Activated CD4-positive, alpha-beta T cell treated with anti-CD3 and anti-CD28 coated beads, Interleukin-2, amount 50 U/mL, for 48 hours (primary cell): ENCODE measurements at places on chromosomes 2 and 18.

DNA sequence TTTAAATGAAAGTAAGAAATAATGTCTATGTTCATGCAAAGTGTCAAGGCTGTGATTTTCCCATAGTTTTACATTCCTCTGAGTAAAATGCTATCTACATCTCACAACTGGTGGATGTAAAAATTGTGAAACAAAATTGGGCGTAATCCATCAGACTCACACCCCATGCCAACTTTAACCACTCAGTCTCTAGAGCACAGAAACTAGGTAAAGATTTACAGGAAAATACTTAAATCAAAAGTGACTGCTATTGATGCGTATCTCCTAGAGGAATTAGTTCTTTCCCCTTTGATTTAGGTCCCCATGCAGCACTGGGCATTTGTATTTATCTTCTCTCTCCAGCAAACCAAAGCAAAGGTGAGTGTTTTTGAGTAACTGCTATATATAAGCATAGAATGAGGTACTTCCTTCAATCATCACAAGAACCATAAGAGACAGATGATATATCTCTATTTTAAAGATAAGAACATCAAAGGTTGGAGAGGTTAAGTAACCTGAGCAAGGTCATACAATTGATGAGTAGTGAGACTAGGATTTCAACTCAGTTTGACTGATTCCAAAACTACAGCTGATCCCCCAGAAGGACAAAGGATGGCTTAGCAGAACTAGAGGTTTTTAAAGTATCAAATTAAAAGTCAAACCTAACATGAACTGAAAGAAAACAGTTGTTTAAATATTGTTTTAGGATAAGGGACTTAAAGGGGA lies 594.0 kb upstream of the ACVR2A start:
- no peak for DNase-seq

GRCh38 chr18:8795586-8796325 lies 90.4 kb downstream of the MTCL1 start:
- no peak for DNase-seq

DNA sequence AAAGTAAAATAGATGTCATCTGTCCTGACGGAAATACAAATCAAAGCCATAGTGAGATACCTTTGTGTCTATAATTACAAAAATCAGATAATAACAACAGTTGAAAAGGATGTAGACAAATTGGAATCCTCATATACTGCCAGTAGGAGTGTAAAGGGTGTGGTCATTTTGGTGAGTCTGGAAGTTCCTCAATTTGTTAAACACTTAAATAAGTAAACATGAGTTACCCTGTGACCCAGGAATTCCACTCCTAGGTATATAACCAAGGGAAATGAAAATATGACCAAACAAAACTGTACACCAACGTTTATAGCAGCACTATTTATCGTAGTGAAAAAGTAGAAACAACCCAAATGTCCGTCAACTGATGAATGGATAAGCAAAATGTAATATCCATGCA lies 24.0 kb downstream of the R3HDM1 start:
- no peak for DNase-seq

DNA sequence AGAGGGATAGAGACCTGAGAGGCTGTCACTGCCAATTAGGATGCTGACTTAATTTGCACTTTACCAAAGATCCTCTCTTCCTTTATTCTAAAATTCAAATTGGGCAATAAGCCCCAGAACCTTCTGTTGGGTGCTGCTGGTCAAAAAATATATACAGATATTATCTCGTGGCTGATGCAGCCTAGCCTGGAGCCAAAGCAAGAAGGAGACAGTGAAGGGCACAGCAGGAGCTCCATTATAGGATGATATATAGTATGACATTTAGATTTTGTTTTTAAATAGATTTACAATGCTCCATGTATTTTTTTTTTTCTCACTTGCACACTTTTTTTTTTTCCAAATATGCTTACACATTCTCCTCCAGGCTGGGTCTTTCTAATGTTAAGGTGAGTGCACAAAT lies 579.3 kb downstream of the PIK3C3 start:
- DNase-seq = no peak

- DNase-seq = no peak
These were observed 385.1 kb upstream of the DSEL start for GRCh38 chr18:67901573-67901972.

DNA sequence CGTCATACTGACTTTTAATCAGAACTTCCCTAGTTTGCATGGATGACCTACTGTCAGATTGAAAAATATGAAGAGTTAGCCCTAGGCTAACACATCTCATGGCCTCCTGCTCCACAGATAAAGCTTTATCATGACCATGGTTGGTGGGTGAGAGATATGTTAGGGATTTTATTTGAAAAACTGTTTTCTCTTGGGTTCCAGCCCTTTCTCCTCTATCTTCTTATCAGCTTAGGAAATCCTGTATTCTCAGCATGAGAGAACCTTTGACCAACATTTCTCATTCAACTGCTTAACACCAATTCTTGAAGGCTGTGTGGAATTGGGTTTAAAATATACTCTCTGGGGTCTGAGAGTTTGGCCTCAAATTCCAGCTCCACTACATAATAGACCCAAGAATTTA lies 1407.0 kb upstream of the CELF4 start:
- no peak for DNase-seq

- peak; percentile 21 for DNase-seq
These were observed 4.8 kb downstream of the TMEM200C start for GRCh38 chr18:5890331-5891183.

DNA sequence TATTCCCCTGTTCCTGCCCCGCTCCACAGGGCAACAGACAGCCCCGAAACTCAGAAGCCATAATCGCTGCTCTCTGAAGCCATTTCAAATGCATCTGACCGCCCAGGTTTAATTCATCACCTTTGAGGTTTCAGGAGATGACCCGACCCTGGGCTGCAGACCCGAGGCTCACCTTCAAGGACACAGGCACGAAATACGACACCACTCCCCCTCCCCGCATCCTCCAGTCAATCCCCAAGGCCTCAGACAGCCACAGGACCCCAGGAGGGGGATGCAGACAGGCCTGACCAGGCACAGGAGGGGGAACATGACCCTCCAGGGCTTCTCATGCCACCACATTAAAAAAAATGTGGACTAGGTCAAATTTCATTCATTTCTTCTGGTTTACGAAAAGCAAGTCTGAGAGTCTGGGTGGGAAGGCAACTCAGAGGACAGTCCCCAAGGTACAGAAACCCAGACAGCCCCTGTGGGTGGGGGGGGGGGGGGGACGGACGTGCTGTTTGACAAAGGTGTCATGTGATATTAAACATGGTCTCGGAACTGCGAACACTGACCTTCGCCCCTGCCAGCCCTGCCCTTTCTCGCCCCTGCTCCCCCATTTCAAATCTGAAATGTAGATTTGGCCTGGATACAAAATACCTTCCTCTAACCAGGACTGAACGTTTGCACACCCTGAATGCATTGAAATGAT lies 142.9 kb downstream of the BCL11A start:
- no peak for DNase-seq

GRCh38 chr2:66340521-66340920 lies 94.4 kb upstream of the MEIS1 start:
- DNase-seq = no peak

DNA sequence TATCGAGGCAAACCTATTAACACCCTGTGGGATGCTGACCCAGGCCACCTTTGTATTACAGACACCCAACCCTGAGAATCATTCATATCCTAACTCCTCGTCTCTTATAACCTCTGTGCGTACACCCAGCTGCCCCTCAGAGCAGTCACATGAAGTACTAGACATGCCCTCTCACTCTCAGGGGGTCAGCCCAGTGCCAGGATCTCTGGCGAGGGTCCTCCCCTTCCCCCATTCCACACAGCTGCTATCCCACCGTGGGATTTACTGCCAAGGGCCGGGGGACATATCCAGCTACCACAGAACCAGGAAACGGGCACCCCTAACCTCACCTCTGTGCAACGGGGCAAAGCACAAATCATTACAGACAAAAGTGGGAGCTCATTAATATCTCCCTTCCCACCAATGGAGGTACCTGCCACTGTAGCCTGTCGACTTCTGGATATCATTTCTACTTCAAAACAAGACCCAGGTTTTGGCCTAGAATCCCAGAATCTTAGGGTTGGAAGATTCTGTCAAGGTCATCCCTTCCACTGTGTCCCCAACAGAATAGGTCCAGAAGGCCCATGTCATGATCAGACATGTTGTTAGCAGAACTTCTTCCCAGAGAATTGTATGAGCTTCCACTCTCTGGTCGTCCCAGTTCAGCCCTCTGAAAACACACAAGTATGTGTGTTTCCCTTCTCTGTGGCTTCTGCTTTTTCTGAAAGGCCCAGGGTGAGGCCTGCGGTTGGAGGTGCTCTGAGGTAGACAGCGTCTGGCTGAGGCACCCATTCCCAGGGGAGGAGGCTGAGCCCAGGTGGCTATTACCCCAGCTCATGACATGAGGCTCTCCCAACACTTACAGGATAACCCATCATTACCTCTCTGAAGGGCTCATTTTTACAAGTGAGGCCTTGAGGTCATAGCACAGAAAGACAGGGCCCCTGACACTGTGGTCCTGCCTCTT lies 1.7 kb downstream of the TMBIM1 start:
- peak; percentile 47 for DNase-seq

GRCh38 chr2:117960231-117960630 lies 53.6 kb downstream of the CCDC93 start:
- DNase-seq = no peak

DNA sequence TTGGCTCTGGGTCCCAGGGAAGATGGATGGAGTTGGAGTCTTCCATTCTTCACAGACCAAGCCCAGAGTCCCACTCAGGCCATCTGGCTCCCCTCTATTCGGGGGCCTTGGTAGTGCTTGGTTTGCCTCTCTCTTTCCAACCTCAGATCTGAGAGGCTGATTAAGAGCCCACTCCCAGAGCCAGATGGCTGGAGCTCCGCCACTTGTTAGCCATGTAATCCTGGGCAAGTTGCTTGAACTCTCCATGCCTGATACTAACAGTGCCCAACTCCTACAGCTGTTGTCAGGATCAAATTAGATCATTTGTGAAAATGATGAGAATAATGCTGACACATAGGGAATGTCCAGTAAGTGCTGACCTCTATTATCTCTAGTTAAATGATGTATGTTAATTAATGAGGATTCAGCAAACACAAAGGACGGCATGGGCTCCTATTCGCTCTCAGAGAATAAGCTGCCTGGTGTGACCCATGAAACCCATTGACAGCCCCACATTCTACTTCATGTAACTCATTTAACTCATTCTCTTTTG lies 46.6 kb upstream of the SLC14A1 start:
- DNase-seq = no peak

DNA sequence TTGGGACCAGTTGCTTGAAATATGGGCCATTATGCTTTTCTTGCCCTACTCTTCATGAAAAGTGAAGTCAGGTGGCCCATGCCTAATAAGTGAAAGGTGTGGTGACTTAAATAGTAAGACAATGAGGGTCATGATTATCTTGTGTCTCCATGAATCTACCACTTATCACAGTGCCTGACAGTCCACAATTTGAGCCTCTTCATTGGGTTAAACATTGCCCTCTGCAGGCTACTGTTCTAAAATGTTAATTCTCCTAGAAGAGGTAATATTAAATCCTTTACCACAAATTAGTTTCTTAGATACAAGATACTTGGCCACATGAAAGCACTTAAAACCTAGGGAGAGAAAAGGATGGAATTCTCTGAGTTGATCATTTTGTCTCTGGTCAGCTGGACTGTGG lies 4.0 kb downstream of the EGR4 start:
- no peak for DNase-seq

- DNase-seq = no peak
These were observed 27.8 kb downstream of the GLI2 start for GRCh38 chr2:120763508-120763907.

DNA sequence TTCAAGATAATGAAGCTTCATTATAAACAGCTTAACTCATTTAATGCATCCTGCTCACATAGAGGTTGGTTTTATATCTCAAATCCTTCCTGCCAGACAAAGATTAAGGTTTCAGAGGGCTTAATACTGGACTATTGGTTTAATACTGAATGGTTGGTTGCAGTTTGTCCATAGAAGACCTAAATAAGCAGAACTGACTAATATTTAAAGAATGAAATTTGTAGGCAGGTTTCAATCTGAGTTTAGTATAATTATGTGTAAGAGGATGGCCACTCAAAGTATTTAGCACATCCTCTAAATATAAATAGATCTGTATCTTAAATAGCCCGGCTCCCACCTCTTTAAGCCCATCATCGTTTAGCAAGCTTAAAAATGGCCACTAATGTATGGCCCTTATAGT lies 92.5 kb downstream of the EPB41L5 start:
- no peak for DNase-seq

DNA sequence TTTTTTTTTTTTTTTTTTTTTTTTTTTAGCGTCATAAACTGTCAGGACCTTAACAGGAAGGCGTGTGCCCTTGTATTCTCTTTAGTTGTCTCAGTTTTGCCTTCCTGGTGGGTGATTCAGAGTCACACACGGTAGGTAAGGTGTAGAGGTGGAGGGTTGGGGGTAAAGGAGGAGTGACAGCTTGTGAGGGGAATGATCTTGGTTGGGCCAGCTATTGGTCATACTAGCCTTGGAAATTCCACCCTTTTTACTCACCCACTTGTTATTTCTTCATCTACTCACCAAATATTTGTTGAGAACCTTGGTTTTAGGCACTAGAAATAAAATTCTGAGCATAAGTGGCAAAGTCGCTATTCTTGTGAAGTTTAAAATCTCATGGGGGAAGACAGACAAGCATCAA lies 22.2 kb downstream of the SMIM21 start:
- DNase-seq = no peak

DNA sequence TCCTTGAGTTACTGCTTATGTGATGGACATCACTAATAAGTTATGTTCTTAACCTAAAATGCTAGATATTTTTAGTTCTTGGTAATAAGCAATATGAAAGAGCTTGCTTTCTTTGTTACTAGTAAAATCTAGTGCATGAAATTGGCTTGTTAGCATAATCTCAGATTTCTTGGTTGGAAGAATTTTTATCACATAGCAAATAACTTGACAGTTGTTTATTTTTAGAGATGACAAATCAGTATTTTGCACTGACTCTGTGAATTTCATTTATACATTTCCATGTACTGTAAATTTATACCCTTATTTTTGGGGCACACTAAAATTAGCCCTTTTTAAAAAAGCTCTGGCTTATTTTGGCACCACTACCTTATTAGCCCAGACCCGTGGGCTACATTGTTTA lies 45.6 kb downstream of the LCLAT1 start:
- no peak for DNase-seq

GRCh38 chr2:199926806-199927205 lies 15.7 kb downstream of the C2orf69 start:
- no peak for DNase-seq

- DNase-seq = no peak
These were observed 536.9 kb downstream of the TMX3 start for GRCh38 chr18:68177807-68178702.

DNA sequence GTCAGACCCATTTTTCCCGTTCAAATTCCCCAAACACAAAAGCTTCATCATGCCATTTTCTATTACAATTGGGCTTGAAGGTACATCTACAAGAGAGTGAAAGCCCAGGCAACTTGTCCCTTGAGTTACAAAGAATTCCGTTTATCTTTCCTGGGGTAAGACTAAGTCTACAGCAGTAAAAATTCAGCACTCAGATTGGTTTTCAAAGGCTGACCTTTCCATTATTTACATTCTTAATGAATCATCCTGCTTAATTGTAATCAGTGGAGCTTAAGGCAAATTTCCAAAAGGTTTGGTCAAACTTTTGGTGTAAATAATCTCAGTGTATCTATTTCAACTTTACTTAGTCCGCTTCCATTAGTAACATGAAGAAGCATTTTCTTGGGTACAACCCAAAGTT lies 33.4 kb upstream of the ST3GAL5 start:
- DNase-seq = no peak
